ENCODE measurements at places on chromosomes 6 and 20.

GRCh38 chr20:37564016-37564387 lies 36.3 kb upstream of the BLCAP start:
- DNase-seq = no peak

- DNase-seq = no peak
Measured at GRCh38 chr6:498795-499231, 107.3 kb downstream of the IRF4 start.

GRCh38 chr6:89950879-89951391 lies 56.7 kb downstream of the GJA10 start:
- DNase-seq = no peak

DNA sequence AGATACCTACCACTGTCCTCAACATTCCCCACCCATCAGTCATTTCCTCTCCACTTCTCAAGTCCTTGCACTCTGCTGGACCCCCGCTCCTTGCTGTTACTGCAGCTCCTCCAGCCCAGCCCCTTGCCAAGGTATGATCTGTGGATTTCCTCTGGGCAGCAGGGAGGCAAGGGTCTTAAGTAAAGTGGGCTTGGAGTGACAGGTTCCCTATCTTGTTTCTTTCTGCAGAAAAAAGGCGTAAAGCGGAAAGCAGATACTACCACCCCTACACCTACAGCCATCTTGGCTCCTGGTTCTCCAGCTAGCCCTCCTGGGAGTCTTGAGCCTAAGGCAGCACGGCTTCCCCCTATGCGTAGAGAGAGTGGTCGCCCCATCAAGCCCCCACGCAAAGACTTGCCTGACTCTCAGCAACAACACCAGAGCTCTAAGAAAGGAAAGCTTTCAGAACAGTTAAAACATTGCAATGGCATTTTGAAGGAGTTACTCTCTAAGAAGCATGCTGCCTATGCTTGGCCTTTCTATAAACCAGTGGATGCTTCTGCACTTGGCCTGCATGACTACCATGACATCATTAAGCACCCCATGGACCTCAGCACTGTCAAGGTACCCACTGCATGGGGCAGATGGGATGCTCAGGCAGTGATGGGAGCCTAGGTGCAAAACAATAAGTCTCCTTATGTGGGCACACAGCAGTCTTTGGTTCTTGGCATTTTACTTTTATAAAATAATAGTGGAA lies 8.1 kb downstream of the BRD2 start:
- peak; percentile 29 for DNase-seq

DNA sequence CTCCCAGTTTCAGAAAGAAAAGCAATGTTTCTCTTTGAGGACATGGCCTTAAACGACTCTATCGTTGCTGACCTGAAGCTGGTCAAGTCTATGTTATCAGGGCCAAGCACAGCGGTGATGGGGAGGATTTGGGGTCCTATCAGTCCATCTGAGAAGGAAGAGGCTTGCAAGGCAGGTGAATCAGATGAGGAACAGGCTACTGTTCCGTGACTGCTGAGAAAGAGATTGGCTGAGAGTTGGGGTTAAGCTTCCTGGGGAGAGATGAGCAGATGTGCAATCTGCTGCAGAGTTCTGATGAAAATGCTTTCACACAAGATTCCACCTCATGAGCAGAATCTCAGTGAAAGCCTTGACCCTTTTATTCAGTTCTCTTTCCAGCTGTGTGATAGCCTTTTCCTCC lies 168.3 kb upstream of the STMND1 start:
- no peak for DNase-seq

DNA sequence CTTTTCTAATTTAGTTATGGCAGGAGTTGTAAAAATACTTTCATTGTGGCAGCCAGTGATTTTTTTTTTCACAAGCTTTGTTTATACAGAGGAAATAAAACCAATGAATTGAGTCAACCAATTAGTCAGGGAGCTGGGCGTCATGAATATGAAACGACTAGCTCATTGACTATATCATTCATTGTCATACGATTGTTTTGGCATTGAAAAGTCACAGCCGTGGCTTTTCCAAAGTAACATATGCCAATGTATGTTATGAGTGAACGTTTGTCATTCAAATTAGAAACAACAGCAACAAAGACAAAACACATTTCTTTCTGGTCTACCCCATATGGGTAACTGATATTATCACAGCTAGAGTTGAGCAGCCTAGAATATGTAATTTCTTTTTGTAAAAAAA lies 810.6 kb downstream of the EPHA7 start:
- DNase-seq = no peak

DNA sequence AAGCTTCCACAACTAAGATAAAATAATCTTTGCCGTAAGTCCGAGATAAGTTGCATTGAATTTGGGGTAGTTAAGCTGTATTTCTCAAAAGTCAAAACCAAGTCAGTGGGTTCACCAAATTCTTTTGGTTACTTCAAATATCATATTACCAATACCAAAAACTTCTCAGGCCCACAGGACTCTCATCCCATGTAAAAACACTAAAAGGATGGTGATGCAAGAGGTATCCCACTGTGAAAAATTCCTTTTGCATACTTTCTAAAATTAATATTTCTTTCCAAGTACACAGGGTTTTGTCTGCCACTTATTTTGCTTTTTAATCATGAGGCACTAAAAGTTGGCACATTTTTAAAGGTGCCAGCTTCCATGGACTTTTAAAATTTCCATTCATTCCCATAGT lies 151.3 kb downstream of the GJA10 start:
- no peak for DNase-seq

GRCh38 chr6:157182503-157183264 lies 140.6 kb downstream of the TMEM242 start:
- peak; percentile 10 for DNase-seq

- no peak for DNase-seq
Measured at GRCh38 chr20:10826111-10826510, 152.3 kb upstream of the JAG1 start.

DNA sequence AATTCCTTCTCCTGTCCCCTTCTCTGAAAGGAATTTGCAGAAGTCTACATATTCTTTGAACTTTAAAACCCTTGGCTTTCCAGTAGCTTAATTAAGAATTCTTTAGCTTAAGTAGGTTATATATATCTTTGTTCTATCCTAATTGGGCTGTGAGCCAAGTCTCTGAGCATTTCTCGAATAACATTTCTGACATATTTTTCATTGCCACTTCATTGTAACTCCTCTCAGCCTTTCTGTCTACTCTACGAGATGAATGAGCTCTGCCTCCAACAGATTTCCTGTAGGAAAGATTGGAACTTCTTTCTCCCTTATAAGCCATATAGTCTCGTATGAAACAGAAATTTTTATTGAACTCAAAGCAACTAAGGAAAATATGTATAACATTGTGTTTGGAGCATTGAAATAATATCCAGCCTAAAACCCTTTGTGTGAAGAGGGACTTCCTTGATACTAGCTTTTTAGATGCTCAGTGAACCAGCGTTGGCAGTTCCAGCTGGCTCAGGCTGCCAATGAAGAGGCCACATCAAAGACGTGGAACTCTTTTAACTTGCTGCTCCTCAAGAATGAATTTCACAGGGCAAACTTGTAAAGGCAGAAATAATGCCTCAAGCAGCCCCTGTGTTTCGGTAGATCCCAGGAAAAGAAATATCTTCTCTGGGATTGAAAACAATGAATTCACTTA lies 87.7 kb upstream of the NOX3 start:
- no peak for DNase-seq

GRCh38 chr20:20358801-20359200 lies 9.1 kb upstream of the INSM1 start:
- peak; percentile 68 for DNase-seq

- DNase-seq = no peak
Measured at GRCh38 chr6:90249458-90249857, 47.2 kb downstream of the BACH2 start.

GRCh38 chr6:112286010-112286409 lies 31.6 kb upstream of the LAMA4 start:
- no peak for DNase-seq

DNA sequence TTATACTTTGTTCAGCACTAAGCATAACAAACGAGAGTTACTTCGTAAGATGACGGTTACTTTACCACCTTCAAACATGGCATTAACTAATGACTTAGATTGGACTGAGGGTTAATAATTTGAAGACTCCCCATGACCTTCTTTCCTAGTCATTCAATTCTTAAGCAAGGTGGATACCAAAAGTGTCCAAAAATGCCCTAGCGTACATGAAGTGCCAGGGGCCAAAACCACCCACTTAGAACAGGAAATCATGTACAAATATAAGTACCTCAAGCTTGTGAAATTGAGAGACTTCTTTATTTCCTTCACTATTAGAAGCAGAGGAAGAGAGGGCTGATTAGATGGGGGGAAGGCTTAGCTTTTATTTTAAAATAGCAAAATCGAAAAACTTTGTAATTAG lies 166.4 kb downstream of the ATXN1 start:
- DNase-seq = no peak

GRCh38 chr6:143158113-143158581 lies 97.5 kb downstream of the AIG1 start:
- no peak for DNase-seq

DNA sequence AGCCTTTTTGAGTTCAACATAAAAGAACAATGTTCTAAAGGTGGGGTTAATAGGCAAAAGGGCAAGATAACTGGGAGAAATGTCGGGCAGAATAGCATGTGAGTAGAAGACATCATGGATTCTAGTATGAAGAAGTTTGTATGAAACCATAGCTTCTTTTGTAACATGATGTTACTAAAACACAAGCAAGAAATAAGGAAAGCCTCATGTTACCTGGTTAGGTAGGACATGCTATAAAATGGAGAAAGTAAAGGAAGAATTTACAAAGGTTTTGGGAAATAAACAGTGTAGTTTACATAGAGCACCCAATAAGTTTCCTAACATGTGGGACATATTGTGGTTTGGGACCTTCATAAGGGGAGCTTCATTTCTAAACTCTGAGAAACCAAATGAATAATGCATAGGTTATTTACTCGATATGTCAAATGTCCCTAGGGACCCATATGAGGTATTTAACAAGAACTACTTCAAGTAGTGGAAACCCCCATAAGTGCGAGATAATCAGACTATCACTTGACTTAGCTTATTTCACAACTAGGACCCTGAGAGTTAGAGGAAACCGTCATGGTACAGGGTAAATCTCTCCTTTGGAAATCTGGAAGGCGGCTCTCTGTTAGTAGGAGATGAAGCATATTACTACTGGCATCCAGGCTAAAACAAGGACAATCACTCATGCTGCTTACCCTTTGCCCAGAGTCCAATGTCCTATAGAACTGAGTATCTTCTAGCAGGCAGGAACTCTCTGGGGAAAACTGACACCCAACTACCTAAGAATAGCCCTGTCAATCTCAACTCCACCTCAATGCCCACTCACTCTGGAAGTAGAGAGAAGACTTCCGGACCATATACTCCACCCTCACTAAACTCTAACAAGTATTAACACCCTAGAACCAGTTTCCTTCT lies 57.5 kb downstream of the ILRUN start:
- no peak for DNase-seq

GRCh38 chr6:168367285-168367751 lies 47.7 kb upstream of the DACT2 start:
- DNase-seq = no peak

- no peak for DNase-seq
Measured at GRCh38 chr6:154554491-154554890, 44.0 kb upstream of the CNKSR3 start.

DNA sequence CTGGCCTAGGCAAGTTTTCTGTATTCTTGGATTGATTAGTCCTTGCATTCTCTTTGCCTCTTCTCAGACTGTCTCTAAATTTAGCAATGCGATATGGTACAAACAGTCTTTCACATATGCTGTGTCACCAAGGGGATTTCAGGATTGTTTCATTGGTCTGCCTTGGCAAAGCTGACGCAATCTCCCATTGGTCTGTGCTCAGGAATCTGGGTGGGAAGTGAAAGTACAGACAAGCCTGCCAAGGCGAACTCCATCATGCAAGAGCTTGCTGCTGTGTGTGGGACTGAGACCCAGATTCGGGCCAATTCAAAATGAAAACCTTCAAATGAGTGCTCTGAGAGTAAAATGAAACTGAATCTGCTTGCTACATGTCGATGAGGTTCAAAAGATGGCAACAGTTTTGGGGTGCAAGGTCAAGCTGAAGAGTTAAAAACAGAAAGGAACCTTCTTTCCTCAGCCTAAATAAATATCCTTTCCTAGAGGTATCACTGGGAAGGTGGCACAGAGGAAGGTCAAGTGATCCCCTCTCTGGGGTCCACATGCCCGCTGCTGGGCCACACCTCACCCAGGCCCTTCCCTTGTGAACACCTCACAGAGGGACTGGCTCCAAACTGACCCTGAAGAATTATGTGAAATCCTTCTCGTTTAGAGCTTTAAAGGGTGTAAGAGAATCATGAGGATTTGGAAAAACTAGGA lies 198.8 kb upstream of the PREP start:
- DNase-seq = no peak

DNA sequence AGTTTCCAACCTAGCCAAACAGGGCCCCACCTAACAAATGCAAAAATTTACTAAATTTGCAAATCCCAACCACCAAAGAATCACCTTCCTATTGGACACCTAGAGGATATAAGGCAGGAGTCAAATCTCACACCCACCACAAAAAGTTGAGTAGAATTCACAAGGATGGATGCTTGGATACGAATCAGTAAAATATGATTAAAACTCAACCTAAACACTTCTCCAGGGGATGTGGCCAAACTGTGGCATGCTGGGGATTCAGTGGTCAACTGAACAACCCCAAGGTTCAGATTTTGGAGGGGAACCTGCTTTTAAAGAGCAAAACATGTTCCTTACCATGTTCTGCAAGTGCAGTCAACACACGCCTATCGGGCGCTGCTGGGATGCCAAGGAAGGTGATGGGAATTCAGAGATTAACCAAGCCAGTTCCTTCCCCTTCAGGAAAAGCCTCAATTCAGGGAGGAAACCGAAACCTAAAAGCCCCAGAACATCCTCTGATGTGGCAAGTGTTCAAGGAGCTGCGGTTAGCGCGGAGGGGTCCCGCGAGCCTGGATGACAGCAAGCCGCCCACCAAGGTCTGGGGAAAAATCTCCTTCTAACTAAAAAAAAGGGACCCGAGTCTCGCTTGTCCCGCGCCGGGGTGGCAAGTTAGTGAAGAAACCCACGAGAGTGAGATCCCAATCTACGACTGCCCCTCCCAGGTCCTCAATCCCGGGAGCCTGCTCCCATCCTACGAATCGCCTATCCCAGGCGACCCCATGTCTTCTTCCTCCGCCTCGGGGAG lies 902 bp downstream of the SAMHD1 start:
- peak; percentile 54 for DNase-seq

DNA sequence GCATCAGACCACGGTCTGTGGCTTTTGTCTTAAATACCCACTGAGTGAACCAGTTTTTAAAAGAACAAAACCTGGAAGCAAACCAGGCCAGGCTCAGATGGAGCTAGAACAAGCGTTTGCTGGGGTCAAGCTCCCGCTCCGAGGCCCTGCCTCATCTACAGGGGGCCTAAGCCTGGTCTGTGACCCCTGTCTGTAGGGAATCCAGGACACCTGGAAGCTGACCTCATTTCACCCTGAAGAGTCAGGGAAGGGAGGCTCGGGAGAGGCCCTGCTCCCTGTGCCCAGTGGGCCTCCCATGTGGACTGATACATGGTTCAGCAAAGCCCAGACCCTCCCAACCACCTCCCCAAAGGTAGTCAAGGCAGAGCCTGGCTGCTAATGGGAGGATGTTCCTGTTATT lies 26.8 kb upstream of the DLGAP4 start:
- no peak for DNase-seq

GRCh38 chr6:37819802-37820717 lies 533 bp downstream of the ZFAND3 start:
- DNase-seq = peak; percentile 51

GRCh38 chr20:62633598-62634329 lies 8.5 kb upstream of the SLCO4A1 start:
- no peak for DNase-seq

All from DMS53 (cell line).